ENCODE measurements at places on chromosomes 3 and 15.

DNA sequence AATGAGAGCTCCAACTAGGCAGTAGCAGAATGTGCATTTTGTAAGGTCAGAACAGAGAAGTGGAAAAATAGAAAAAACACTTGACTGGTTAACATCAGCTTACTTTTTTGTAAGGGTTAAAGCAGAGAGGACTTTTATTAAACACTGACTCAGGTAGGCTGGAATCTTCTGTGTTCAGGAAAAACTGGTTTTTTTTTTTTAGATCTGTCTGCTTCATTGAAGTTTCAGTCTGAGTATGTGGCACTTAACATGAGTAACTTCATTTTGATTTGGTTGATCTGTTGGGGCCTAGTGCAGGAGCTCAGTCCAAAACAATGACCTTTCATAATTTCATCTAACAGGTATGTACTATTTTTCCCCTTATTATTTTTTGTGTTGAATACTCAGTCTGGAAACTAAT is 141.1 kb downstream of the DOCK3 start:
- no peak for DNase-seq

GRCh38 chr3:50388016-50388719 is 28.8 kb upstream of the TMEM115 start:
- peak; percentile 61 for DNase-seq

DNA sequence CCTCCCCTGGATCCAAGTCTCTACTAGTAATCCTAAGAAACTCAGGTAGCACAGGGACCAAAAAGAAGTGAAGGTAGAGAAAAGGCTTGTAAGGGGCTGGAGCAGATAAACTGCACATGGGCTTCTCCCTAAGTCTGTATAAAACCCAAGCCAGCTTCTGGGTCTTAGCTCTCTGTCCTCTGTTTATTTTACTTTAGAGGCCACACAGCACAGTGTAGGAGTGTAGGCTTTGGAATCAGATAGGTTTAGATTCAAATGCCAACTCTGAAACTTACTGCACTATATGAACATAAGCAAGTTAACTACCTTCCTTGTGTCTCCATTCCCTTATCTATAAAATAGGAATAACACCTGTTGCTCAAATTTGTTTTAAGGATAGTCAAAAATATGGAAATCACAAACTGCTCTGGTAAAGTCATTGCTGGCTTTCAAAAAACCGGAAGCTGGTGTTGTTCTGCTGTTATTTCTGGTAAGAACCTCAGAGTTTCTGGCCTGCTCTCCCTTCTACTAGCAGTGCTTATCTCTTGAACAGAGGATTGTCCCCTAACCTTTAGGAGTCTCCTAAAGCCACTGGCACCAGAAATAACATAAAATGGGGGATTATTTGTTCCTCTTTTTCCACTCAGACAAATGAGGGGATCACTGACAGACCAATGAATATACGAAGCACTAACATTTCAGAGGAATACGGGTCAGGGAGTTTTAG is 33.8 kb downstream of the PIK3R4 start:
- DNase-seq: no peak

- DNase-seq: no peak
Observed at GRCh38 chr3:149716984-149717383, 35.3 kb downstream of the COMMD2 start.

- DNase-seq: no peak
Observed at GRCh38 chr15:60905587-60905986, 323.5 kb downstream of the RORA start.

DNA sequence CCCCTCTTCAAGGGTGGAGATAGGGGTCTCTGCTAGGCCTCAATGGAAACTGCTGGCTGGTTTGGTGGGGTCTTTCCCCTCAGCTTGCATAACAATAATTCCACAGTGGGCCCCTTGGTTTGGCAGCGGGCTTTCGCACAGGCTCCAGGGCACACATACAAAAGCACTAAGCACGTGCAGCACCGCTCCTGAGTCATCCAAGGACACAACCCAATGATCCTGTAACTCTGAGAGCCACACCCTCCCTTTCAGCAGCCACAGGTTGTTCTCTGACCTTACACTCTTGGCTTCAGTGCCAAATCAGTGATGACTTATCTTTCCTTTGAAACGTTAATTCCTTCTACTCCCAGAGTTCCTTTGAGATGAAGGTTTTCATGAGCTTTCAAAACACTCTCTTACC is 41.7 kb downstream of the DAPK2 start:
- no peak for DNase-seq

- DNase-seq: no peak
Observed at GRCh38 chr3:7789324-7789723, 712.3 kb upstream of the LMCD1 start.

GRCh38 chr15:99268431-99268830 is 17.1 kb downstream of the LRRC28 start:
- no peak for DNase-seq

- no peak for DNase-seq
Observed at GRCh38 chr3:62238431-62238830, 134.9 kb downstream of the FEZF2 start.

DNA sequence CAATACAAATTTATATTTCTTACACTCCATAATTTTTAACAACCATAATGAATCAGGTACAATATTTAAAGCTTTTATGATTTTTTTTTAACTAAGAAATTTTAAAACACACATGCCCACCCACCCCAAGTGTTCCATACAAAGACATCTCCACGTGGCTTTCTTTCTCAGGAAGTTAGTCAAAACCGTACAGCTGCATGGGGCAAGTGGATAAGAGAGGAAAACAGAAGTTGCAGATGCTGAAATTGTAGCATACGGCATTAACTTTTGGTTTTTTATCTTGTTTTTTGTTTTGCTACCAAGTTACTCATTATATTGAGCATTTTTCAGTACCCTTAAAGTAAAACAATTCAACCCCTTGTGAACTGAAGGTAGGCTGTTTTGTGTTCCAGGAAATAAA is 14.8 kb downstream of the GNB4 start:
- DNase-seq: no peak

- DNase-seq: peak; percentile 68
Observed at GRCh38 chr3:56917361-56918110, 115.8 kb upstream of the ARHGEF3 start.

DNA sequence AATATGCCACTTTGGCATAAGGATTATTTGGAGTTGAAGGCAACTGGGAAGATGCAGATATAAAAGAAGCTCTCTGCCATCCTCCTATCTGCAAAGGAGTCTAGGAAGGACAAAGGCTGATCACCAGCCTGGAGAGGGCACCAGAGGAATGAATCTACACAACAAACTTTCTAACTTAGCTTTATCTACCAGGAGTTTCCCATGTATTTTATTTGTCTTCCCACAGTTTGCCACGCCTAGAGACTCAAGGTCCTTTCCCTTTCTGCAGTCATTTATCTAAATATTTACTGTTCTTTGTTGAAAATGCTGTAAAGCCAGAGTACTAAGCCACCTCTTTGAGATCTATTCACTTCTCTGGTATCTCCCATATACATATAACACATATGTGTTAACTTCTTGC is 32.2 kb downstream of the GPR176 start:
- no peak for DNase-seq

- DNase-seq: peak; percentile 91
Observed at GRCh38 chr15:40470423-40471104, at the start of gene CHST14. Gene CHST14 (plus strand): TSS chr15:40470984. CDS start chr15:40471214, 230 bp downstream.

GRCh38 chr15:39596358-39597051 is 15.6 kb downstream of the THBS1 start:
- no peak for DNase-seq

- DNase-seq: peak; percentile 86
Observed at GRCh38 chr3:193788189-193788991, 195.4 kb downstream of the OPA1 start.

GRCh38 chr3:156483002-156483401 is 71.9 kb downstream of the SSR3 start:
- DNase-seq: no peak

DNA sequence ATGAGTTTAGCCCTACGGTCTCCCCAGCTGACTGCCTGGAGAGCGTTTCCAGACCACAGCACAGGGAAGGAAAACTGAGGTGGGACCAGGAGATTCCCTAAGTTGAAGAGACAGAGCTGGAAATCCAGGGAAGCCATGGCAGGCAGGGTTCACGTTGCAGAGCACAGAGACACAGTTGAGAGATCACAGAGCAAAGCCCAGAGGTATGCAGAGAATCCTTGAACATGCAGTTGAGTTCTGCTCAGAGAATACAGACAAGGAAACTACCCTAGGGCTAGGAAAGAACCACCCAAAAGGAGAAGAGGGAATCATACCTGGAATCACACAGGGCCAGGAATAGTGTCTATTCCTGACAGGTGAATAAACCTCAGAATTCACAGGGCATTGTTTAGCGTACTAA is 14.3 kb downstream of the SLC28A1 start:
- no peak for DNase-seq

DNA sequence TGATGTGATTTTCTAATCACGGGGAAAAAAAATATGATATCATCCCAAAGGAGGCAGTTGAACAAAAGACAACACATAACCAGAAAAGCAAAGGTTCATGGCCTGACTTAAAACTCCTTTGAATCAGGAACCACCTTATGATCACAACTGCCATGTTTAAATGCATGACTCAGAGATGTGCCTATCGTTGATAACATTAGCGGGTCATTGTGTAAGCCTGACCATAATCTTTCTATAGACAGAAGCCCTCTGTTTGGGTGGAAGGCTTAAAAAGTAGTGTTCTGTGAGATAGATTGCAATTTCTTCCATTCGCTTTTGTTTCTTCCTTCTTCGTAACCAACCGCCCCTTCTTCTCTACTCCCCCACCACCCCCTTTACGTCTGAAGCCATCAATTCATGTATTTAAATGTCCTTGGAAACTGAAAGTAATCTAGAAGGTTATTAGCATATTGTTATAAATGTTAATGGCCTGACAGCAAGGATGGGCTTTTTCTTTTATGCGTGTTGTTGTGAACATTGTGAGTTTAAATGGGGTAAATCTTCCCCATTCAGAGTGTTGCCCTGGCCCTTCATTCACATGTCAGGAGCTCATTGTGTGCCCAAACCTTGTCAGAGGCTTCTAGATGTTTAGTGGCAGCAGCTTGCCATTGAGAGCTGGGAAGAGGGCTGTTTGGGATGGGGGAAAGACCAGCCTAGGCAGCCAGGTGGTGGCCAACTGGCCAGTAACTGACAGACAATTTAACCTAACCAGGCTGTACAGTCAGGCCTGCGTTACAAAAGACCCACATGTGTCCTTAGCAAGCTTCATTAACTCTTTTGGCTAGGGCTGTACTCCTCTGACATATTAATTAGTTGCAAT is 64.5 kb downstream of the EPHA3 start:
- DNase-seq: no peak

GRCh38 chr3:190306026-190306425 is 16.2 kb downstream of the CLDN1 start:
- DNase-seq: no peak

DNA sequence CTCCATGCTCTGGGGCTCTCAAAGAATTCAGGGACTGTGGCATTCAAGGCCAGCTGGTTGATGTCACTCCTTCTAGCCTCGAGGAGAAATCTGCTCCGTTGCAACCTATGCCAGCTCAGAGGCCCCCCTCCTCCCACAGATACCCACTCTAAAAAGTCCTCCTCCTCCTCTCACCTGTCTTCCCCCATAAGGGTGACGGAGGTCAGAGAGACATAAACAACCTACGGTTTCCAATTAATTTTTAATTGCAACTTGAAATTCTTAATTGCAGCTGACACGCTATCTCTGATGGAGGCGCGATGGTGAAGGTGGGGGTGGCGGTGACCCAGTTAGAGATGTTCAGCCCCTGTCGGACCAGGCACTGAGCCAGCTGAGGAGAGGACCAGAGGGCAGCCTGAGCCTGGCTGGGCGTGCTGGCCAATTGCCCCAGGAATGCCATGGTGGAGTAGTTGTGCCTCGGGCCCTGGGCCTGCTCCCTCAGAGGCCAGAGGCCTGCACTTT is 43.2 kb upstream of the INSYN1 start:
- no peak for DNase-seq

GRCh38 chr3:29777869-29778268 is 497.0 kb downstream of the RBMS3 start:
- no peak for DNase-seq

GRCh38 chr3:159640225-159640624 is 348.4 kb upstream of the IL12A start:
- no peak for DNase-seq

DNA sequence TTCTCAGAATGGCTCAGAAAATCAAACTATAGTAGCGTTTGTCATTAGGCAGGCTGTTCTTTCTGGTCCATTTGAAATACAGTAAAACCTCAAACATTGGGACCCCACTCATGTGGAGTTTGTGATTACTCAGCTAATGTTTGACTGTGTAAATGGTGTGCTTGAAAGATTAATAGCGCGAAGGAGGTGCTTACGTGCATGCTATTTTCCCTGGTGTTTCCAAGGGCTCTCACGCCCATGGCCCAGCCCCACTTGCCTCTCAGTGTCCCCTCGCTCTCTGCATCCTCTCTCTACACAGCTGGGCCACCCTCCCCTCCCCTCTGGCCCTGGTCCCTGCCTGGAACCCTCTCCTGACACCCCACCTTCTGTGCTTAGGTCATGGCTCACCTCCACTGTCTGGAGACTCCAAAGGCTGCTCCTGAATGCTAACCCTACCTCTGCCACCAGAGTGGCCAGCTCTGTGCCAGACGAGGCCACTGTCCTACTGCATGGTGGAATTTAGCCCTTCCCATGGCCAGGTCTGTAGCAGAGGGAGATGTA is 194.2 kb downstream of the PLCL2 start:
- no peak for DNase-seq

DNA sequence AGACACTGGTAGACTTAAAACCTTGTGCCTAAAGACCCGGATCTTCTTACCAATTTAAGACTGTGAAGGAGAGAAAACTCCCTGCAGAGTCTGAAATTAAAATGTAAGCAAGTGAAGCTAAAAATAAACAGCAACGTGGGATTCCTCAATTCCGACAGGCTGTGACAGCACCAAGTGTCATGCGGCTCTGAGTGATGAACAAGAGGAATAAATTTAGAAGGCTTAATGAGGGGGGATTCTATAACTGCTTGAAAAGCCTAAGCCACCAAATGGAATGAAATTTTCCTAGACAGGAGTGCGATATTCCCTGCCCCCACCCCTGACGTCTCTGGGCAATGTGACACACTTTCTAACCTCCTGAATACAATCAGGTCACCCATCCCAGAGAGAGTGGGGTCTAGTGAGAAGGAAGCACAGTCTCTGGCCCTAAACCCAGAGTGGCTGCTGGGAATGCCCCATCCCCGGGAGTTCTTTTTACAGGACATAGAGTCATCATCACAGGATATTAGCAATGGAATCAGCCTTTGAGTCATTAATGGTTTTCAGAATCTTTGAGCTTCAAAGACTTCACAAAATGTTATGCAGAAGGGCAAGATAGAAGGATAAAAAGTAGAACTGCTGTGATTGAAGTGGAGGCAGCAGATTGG is 114.3 kb downstream of the EDEM1 start:
- DNase-seq: no peak

- no peak for DNase-seq
Observed at GRCh38 chr3:181755959-181756358, 44.2 kb downstream of the SOX2 start.

DNA sequence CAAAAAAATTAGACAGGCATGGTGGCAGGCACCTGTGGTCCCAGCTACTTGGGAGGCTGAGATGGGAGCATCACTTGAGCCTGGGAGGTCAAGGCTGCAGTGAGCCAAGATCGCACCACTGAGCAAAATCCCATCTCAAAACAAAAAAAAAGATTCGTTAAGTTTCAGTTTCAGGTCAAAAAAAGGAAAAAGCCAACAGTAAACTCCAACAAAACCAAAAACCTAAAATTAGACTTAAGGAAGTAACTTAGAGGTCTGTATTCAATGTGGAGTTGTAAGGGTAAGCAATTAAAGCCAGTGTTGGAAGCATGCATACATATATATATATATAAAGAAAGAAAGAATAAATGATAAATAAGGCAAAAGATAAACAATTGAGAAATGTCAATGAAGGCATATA is 11.8 kb downstream of the KPNA1 start:
- DNase-seq: no peak

- DNase-seq: no peak
Observed at GRCh38 chr3:159782724-159783421, 205.8 kb upstream of the IL12A start.

- DNase-seq: no peak
Observed at GRCh38 chr15:25811481-25811906, 51.6 kb downstream of the ATP10A start.
